BJ (cell line): ENCODE measurements at places on chromosomes 3 and 15.

- no peak for DNase-seq
Observed at GRCh38 chr3:148030975-148031374, 621.8 kb downstream of the ZIC1 start.

DNA sequence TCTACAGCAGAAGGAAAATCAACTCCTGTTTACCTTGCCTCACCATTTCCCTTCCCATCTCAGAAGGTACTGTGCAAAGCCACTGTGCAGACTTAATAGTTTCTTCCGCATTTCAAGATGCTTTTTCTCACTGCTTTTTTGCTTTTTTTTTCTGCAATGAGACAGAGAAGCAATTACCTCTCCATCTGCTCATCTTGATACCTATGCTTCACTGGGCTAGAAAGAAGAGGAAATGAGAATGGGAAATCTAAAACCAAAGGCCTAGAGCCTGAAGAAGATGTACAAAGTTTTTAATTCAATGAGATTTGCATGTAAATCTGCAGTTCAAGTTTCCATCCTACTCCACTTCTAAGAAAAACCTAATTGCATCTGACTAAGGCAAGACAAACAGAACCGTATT lies 238.1 kb upstream of the SETMAR start:
- DNase-seq = no peak

- DNase-seq = no peak
Observed at GRCh38 chr15:89673165-89673512, 6.0 kb downstream of the PLIN1 start.

- no peak for DNase-seq
Observed at GRCh38 chr3:16877505-16877904, 7.2 kb upstream of the PLCL2 start.

DNA sequence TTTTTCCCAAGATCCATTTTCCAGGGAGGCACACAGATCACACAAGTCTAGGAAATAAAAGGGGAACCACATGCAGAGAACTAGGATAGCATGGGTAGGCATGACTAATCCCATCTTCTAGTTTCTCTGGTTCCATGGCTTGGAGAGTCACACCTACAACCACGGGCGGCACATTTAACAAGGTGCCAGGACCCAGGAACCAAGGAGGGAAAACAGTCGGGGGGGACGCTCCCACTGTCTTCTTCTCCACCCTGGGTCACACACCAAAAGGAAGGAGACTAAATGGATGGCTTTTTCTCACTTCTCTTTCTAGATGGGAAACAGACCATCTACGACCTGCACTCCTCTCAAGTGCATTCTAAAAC lies 4.6 kb upstream of the SMCO1 start:
- no peak for DNase-seq

DNA sequence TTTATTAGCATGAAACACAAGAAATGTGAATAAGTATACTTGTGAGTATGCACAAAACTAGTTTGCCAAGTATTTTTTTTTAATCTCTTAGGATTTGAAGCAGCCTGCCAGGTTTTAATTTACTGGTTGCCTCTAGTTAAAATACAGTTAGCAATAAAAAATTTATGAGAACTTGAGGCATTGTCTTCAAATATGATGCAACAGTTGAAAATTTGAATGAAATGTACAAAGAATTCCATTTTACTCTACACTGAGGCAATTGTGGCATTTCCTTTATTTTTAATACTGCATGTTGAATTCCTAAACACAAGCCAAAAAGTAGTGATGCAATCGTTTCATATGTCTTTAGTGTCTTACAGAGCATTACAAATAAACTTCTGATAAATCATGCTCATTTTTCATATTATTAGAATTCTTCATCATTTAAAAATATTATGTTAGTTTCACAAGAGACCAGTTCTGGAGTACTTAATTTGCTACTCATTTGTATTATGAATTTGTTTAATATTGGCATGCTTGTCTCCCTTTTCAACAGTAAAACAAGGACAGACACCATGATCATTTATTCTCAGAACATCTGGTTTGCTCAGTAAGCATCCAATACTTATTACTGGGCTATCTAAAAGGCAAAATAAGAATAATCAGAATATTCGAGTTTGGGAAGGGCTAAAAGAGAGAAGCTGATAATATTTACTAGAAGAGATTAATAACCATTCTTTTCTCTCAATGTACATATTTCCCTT lies 124.8 kb upstream of the PTX3 start:
- DNase-seq = peak; percentile 97

DNA sequence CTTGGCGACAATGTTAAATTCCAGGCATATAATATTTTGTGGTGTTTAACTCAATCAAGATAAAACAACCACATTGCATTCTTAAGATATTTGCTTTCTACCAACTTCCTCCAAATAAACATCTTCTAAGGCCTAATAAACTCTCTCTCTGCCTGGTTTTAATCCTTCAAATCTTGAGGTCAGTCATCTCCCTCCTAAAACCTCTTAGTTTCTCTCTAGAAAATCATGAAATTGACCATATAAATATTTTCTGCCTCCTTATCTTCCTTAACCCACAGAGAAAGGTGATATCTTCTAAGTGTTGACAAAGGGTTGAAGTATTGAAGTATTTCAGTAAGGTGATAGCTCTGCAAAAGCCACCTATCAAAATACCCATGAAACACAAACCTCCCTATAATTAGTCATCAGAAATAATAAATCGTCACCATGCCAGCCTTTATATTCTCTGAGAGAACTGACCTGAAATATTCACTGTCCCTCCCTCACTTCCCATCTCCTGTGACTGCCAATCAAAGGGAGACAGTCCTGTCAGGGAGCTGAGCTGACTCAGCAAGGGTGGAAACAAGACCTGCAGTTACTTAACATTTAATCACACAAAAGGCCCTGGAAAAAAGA lies 1261.1 kb downstream of the ROBO1 start:
- peak; percentile 59 for DNase-seq

DNA sequence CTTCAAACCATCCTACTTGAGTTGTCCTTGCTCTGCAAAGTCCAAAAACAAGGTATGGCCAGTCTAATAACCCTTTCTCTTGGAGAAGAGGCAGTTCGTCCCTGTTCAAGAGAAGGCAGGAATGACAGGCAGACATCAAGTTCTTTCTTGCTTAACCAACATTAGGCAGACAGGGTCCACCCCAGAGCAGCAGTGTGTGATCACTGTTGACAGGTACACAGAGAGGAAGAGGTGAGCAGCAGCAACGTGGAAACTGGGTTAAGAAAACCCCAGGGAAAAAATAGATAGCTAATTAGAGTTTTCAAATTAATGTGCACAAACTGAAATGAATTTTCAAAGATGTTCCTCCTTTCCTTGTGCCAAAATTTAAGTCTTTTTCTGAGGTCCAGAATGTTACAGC lies 48.2 kb downstream of the TNIK start:
- DNase-seq = no peak

GRCh38 chr3:148903022-148903442 lies 37.9 kb downstream of the CPA3 start:
- DNase-seq = no peak

GRCh38 chr15:28888900-28889299 lies 3.1 kb downstream of the APBA2 start:
- no peak for DNase-seq

- peak; percentile 30 for DNase-seq
Observed at GRCh38 chr3:178325330-178325729, 210.9 kb upstream of the KCNMB2 start.

DNA sequence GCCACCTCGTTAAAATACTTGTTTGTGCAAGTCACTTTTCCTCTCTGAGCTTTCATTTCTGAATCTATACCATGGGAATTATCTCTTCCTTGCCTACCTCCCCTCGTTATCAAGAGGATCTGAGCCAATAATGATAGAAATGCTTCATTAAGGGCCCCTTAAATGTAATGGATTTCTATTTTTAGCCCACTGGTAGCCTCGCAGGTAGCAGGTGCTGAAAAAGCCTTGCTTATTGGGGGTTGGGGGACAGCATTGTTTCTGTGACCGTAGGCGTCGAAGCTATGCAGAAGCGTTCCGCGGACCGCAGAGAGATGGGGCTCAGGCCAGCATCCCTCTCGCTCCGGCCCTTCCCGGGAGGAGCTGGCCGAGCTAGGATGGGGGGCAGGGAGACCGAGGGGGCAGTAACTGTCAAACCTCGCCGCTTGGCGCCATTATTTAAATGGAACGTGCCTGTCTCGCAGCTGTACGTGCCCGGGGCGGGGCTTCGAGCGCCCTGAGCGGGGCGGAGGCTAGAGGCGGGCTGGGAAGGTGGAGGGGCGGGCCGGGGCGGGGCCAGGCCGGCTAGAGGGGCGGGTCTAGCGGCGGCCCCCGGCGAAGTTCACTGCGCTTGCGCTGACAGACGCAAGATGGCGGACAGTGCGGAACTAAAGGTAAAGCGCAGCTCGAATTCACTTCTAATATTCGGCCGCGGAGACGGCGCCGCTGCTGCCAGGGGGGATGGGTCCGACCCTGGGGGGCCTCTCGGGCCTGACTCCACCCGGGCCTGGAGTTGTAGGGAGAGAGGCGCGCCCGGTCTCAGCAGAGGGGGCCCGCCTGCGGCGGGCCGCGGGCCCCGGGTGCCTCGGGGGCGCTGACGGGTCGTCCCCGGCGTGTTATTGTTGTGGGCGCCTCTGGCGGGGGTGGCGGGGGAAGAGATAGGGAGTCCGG lies at the start of gene PIAS1:
Gene PIAS1 (plus strand): TSS at position 615 of the 927 bp plus-strand sequence. CDS start 12 bp downstream, at position 627.
- DNase-seq = peak; percentile 64

DNA sequence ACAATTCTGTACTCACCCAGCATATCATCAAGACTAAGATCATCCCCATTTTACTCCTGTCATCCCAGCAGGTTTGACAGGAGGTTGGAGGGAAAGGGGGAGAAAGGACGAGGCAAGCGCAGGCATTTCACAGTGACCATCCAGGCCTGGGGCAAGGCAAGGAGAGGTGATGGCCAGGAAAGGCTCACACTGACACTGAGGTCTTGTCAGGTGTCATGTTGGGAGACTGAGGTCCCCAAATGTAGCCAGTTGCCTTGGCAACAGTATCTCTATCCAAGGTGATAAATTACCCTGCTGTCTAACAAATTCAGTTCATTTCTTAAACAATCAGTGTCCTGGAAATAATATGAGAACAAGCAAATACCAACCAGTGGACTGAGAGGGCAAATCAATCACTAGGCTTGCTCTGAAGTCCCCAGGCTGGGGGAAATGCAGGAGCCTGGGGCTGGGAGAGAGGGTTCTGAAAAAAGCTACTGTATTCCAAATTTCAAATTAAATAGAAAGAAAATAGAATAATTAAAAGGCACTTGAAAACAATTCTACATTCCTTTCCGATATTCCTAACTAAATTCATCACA lies 172.8 kb downstream of the OSBPL10 start:
- no peak for DNase-seq

DNA sequence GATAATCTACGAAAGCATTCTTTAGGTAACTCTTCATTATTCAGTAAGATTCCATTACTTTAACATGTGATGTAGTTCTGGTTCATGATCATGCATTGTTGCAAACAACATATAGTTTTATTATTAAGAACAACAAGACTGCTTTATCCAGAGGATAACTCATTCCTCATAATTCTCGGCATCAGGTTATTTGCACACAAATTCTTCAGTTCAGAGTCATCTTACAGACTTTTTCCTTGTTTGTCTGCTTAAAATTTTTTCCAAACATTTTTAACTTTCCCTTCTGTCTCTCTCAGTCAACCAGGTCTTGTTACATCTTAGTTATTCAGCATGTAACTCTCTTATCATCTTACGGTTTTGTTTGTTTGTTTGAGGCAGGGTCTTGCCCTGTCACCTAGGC lies 60.1 kb downstream of the VGLL3 start:
- no peak for DNase-seq

DNA sequence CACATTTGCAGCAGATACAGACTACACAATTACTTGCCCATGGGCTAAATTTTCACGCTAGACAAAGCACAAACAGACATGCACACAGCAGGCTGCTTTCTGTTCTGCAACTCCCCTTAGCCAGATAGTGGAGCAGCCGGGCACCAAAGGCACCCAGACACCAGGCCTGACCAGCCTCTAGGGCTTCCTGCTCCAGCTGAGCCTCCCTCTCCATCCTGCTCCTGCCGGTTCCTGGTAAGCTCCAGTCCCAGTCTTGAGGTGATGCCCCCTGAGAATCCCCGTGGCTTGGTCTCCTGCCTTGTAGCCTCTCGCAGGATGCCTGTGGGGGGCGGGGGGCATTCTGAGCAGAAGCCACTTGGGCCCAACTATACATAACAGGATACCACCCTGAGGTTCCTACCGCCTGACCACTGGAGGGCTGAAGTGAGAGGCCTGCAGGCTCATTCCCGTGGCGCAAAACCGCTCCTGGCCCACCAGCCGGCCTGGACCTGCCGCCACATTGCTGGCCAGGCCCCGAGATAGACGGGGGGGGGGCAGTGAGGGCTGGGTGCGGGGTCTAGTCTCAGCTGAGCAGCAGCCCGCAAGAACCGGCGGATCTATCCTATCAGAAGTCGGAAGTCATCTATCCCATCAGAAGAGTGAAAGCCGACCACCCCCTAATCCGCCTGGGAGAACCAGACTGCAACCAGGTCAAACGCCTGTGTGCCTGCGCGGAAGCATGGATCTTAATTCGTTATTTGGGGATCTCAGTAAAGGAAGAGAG lies 3.9 kb downstream of the FOXL2 start:
- DNase-seq = no peak

GRCh38 chr3:131007782-131008181 lies 18.8 kb downstream of the ASTE1 start:
- DNase-seq = no peak

DNA sequence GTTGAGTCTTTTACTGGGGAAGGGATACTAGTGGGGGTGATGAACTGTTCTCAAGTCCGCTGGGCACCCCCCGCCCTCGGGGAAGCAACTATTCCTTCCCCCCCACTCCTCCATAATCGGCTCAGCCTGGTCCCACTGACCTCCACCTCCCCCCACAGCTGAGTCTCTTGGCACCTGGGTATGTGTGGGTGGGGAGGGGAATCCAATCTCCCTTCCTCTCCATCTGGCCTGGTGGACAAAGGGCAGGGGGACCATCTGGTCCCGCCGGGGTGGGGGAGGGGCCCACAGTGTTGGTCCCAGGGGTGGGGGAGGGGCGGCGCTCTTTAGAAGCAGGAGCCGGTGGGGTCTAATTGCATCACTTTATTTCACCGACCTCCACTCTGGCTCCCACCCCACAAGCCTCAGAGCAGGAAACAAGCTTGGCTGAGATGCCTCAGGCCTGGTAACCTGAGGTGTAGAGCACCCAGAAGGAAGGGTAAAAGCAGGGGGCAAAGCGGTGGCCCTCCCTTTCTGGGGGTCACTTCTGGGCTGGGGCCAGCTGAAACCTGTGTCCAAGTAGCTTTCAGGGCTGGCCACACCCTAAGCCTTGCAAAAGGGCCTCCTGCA lies 1.0 kb upstream of the PCBP4 start:
- DNase-seq = no peak

- DNase-seq = no peak
Observed at GRCh38 chr3:178676942-178677790, 140.9 kb downstream of the KCNMB2 start.

- DNase-seq = peak; percentile 97
Observed at GRCh38 chr3:158725348-158726011, 6.8 kb downstream of the RARRES1 start.

- DNase-seq = no peak
Observed at GRCh38 chr3:80785475-80785874, 976.0 kb downstream of the GBE1 start.
